ENCODE measurements at places on chromosomes 13 and 19.

- DNase-seq: no peak
These were observed 13.6 kb downstream of the POLR2E start for GRCh38 chr19:1081301-1082164.

DNA sequence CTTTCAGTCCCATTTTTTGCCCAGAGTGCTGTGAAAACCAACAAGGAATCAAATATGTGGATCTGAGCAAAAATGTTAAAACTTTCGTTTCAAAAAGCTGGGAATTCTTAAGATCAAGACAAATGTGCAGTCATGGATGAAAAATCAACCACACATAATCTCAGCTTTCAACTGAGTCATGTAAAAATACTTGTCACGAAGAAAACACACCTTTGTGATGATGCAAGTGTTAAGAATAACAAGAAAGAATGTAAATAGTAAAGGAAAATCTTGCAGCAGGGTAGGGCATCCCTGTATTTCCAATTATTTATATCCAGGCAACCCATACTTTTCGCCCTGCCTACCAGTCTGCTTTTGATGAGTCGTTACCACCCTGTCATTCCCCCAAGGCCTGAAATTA lies 27.4 kb upstream of the DCLK1 start:
- DNase-seq: no peak

- DNase-seq: no peak
These were observed 83.8 kb downstream of the LNX2 start for GRCh38 chr13:27536361-27537101.

DNA sequence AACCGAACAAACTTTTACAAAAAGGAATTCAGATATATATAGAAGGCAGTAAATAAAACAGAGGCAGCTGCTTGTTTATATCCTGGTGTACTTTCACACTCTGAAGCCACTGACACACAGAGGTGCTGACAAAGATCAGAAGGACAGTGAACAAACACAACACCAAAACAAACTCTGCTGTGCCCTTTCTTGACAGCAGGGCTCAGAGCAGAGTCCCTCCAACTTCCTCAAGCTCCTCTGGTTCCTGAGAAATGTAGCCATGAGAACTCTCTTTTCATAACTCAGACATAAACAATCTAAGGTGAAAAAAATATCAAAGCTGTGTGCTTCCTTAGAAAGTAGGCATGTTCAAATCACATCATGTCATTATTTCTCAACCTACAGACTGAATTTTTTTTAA lies 1052.8 kb upstream of the SPRY2 start:
- DNase-seq: no peak

DNA sequence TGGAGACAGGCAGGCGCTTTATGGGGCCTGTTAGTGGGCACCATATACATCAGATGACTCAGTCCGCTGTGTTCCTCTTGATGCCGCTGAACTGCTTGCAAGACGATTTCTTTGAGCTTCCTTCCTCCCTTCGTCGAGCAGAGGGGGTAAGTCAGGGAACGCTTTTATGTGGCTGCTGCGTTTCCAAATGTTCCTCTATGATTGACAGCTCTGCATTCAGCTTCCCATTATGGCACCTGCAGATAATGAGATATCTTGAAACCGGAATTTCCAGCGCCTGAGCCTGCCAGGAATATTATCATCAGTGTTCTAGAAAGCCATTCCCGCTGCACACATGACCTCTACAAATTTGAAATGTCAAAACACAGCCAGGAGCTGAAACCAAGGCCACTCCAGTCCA lies 257.0 kb downstream of the TSHZ3 start:
- no peak for DNase-seq

DNA sequence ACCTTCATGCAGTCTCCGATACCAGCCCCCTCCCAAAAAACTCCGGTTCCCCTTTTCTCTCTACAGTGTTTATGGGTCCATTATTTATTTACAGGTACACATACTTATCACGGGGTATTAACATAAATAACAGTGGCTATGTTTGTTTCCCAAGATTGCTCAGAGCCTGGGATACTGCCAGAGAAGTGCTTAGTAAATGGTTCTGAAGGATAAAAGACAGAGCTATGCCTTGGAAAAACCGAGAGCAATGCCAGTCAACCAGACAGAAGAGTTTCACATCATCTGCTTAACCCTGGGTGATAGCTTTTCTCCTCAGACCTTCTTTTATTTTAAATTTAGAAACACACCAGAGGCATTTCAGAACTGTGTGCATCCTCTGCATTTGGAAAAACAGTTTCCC lies 61.3 kb downstream of the NUFIP1 start:
- DNase-seq: no peak

- no peak for DNase-seq
These were observed 164.2 kb downstream of the ABCC4 start for GRCh38 chr13:95137096-95137495.

DNA sequence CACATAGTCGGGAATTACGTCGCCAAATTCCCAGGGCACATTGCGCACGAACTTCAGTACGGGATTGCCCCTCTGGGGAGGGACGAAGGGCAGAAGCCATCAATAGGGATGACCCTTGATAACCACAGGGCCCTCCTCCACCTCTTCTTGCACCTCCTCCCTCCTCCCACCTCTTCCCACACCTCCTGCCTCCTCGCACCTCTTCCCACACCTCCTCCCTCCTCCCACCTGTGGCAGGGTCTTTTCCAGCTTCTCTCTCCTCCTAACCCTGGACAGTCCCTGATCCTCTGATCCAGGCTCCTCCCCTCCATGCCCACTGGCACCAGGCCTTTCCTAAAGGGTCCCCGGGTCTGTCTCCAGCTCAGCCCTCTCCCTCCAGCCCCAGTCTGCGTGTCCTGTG lies 3.4 kb downstream of the ERCC1 start:
- no peak for DNase-seq

- DNase-seq: peak; percentile 88
These were observed 816 bp downstream of the USF2 start for GRCh38 chr19:35269438-35270117.

- no peak for DNase-seq
These were observed 311.4 kb upstream of the MAB21L1 start for GRCh38 chr13:35787937-35788336.

- DNase-seq: no peak
These were observed 4.6 kb downstream of the GNA11 start for GRCh38 chr19:3098515-3099346.

DNA sequence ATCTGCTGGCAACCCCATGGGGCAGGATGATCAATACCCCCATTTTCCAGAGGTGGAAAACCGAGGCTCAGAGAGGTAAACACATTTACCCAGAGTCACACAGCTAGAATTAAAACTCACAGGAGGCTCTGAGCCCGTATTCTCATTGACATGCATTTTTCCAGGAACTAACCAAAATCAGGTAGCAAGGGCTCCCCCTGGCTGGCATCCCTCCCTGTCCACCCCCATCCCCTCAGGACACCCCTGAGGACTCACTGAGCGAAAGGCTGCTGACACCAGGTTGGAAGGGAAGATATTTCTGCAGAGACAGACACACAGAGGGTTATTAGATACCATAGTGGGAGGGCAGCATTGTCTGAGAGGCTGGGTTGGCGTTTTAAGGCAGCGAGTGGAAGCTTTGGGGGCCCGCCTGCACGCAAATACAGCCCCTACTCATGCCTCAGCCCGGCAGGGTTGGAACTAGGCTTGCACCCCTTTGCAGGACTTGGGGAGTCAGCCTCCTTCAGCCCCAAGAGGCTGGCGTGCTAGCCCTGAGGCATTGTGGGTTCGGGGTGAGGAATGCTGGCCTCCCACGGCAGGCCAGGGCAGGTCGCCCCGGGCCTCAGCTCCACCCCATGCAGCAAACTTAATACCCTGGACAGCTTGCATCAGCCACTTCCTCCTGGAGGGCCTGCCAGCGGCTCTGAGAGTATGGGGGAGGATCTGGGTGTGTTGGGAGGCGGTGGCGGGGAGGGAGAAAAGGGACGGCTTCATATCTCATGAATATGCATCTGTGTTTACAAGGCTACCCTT lies 3.9 kb downstream of the SLC1A5 start:
- DNase-seq: peak; percentile 88

- DNase-seq: peak; percentile 20
These were observed 1.5 kb downstream of the UNC13A start for GRCh38 chr19:17686592-17687024.

GRCh38 chr13:68066879-68067513 lies 836.9 kb upstream of the PCDH9 start:
- no peak for DNase-seq

GRCh38 chr19:33370783-33371182 lies 2.7 kb upstream of the CEBPG start:
- no peak for DNase-seq
